IPS DF 19.7 (cell line): ENCODE measurements at places on chromosomes 5 and 9.

DNA sequence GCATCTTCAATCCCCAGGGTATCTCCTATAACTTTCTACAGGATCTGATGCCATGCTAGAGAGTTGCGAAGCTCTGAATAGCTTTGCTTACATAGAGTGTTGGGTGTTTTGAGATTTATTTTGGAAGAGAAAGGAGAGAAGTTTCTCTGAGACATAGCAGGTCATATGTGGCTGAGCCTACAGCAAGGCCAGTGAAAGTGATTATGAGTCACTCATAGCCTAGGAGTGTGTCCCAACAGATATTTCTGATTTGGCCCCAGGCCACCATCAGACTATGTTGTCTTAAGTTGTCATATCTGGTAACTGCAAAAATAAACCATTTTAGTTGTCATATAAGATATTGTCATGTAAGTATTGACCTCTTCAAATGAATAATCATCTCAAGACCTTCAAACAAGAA lies 132.0 kb upstream of the RAI14 start:
- DNase-seq = no peak

- DNase-seq = no peak
Measured at GRCh38 chr9:99881769-99882168, 24.7 kb upstream of the STX17 start.

DNA sequence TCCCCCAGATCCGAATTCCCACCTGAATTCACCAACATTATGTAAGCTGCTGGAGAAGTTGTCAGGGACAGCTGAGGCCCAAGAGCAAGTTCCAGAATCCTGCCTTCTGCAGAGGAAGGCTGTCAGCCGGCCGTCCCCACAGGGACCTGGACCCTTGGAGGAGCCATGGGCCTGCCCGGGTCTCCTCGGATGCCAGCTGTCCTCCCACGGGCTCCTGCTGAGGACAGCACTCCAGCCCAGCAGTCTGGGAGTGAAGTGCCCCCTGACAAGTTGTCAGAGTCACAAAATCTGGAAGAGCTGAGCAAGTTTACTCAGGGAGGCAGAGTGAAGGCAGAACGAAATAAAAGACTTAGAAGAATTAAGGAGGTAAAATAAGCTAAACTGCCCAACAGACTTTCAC lies 192.5 kb upstream of the DAPK1 start:
- no peak for DNase-seq

DNA sequence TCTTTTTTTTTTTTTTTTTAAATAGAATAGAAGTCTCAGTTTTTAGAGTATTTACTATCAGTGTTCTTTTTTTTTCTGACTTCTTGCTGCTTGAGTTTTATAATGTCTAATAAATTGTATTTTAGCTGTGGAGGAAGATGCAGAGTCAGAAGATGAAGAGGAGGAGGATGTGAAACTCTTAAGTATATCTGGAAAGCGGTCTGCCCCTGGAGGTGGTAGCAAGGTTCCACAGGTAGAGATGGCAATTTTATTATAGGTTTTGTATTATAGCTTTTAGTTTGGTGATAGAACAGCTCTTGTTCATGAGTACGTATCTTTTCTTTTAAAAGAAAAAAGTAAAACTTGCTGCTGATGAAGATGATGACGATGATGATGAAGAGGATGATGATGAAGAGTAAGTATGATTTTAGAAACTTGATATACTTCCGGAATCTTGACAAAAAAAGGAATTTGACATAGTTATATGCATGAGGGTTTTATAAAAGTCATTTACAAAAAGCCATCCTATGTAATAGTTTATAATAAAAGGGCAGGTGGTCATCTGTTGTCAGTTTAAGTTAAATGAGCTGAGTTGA lies 5.0 kb downstream of the NPM1 start:
- DNase-seq = no peak

DNA sequence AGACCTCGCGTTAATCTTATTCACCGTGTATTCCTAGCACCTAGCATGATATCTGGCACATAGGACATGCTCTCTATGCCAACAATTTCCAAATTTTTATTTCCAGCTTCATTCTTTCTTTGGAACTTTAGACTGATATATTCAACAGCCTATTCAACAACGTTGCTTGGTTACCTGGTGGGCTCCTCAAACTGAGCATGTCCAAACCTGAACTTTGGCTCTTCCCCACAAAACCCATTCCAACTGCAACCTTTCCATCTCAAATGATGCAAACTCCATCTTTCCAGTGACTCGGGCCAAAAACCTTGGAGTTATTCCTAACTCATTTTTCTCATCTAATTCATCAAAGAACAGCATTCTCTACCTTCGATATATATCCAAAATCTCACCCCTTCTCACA lies 525.2 kb downstream of the AGTPBP1 start:
- no peak for DNase-seq

DNA sequence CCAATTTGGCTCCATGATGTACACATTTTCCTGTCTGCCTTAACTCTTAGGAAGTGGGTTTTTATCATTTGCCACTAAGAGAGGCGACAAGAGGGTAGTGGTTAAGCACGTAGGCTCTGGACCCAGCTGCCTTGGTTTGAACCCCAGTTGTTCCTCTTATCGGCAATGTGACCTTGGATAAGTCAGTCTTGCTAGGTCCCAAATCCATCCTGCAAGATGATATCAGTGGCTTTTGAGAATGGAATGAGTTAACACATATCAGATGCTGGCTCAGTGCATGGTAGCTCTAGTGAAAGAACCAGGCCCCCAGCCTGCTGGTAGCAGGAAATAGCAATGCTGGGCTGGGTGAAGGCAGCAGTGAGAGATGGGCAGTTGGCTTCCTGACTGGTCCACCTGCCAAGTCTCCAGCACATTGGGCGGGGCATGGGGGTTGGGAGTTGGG lies 72.5 kb downstream of the STK10 start:
- no peak for DNase-seq

- DNase-seq = no peak
Measured at GRCh38 chr5:139954462-139954861, 88.6 kb downstream of the NRG2 start.

DNA sequence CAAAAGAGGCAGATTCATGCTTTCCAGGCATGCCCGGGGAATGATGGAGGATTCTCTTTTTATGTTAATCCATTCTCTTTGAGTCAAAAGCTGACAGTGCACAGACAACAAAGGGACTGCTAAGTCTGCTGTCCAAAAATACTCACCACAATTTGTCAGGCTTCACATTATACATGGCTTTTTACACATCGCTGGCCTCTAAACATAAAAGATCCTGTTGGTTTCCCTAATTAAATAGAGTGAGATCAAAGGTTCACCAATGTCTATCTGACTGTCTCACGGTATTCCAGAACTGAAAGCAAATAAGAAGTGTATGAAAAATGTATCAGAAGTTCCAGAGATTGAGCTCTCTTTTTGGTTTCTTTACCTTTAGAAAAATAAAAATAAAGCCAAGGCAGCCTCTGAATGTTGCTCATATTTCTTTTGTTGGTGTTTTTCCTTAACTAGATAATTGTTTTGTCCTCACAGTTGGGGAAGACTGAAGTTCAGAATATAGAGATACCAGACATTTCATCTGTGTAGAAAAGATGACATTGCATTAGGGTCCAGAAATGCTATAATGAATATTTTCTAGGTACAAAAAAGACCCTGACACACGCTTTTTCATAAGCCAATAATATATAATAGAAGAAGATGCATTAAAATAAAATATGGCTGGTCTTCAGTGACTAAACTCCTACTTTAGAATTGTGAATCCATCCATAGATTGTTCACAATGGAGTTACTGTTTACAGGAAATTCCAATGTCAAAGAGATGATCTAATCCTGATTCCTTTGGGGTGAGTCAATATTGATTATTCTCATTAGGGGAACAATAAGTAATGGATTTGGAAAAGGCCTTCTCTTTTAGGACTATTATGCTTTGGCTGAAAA lies 688.2 kb upstream of the CDH6 start:
- DNase-seq = no peak

DNA sequence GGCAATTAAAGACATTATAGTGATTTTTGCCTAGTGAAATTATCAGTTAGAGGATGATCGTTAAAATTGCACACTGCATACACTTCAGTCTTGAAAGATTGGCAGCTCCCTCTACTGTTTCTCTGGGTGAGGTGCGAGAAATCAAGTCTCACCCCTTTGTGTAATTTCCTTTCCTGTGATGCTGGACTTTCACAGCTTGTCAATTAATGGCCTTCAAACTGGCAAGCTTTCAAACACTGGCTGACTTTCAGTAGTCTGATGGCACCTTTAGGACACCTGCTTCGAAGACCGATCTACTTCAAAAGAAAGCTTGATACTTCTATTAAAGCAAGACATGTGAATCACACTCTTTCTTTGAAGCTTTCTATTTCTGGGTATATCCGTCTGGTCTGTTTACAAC lies 706.7 kb upstream of the PTPRD start:
- peak; percentile 9 for DNase-seq

DNA sequence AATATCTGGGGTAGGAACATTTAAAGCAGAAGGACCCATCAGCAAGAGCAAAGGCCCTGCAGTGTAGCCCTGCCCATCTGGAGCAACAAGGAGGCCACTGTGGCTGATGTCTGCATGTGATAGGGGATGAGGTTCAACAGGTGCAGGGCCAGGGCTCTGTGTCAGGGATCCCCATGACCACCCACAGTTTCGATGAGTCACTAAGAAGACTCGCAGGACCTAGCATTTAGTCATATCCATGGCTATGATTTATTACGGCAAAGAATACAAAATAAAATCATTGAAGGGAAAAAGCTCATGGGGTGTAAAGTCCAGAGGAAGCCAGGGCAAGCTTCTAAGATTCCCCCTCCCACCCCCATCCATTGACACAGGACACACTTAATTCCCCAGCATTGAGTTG lies 188.6 kb downstream of the ADGRV1 start:
- DNase-seq = no peak

DNA sequence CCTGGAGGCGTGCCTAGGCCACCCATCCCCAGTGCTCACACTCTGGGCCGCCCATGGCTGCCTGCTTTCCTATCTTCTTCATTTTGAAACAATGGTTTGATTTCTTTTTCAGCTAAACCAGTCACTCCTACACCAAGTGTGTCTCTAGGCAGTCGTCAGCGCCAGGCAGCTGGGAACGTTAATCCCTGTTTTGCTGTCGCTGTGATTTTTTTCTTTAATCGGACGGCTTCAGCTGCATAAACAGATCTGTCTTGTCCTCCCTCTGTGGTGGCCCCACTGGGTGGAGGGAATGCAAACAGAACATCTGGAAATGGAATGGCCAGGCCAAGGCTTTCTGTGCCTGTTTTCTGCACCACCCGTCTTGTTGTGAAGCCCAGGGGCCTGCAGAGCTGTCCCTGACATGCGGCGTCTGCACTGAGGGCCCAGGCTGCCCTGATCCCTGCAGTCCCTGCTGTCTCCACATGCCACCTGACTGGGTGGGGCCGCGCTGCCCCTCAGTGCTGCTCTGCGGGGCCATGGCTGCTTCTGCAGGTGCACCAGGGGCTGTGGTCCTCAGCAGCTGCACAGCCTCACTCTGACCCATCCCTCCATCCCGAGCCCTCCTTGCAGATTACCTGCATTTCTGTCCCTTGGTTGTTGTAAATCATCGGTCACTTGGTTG lies 51.5 kb downstream of the WNK2 start:
- no peak for DNase-seq

DNA sequence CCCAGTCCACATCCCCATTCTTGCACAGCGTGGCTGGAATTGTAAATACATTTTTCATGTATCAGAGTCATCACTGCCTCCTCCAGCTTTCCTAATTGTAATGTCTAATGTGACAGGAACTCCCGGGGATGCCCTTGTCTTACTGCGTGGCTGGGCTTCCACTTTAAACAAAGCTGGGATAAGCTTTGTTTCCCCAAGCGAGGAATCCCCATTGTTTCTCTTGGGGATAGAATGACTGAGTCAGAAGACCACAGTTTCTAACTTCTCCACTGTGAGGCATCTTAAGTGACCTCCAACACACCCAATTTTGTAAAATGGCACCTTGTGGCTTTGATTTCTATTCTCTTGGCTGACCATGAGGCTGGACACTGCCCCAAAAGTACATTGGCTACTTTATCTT lies 22.4 kb downstream of the ARPC5L start:
- no peak for DNase-seq

GRCh38 chr5:58381566-58381965 lies 78.3 kb downstream of the PLK2 start:
- no peak for DNase-seq

GRCh38 chr9:84691634-84692033 lies 22.1 kb downstream of the NTRK2 start:
- no peak for DNase-seq

DNA sequence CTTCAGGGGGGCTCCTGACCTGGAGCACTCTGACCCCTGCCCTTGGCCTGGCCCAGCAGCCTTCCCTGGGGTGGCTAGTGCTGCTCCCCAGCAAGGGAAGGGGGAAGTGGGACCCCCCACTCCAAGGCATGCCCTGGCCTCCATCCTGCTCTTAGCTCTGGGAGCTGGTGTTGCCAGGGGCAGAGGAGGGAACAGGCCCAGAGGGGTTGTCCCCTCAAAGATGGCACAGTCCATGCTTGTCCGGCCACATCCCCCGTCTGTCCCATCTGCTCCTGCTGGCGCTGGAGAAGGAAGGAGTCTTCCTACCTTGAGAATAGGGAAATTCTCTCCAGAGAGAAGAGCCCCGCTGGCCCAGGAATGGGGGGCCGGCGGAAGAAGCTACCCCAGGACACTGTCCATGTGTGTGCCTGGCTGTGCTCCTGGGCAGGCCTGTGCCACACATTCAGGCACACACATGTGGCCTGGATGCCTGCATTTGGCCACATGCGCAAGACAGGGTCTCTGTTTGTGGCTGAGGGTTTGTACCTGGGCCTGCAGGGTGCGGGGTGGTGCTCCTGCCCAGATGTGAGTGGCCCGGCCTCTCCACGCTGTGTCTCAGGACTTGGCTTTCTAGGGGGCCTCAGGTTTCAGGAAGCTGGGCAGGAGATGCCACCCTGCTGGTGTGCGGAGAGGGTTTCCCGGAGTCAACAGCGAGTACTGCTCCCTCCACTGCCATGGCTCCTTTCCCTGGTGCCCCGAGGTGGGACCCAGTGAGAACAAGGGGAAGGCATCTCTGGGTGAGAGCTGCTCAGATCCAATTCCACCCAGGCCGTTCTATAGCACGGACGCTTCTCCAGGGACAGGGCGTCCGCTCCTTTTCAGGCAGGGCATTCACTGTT lies 247.1 kb downstream of the PBX3 start:
- DNase-seq = no peak

DNA sequence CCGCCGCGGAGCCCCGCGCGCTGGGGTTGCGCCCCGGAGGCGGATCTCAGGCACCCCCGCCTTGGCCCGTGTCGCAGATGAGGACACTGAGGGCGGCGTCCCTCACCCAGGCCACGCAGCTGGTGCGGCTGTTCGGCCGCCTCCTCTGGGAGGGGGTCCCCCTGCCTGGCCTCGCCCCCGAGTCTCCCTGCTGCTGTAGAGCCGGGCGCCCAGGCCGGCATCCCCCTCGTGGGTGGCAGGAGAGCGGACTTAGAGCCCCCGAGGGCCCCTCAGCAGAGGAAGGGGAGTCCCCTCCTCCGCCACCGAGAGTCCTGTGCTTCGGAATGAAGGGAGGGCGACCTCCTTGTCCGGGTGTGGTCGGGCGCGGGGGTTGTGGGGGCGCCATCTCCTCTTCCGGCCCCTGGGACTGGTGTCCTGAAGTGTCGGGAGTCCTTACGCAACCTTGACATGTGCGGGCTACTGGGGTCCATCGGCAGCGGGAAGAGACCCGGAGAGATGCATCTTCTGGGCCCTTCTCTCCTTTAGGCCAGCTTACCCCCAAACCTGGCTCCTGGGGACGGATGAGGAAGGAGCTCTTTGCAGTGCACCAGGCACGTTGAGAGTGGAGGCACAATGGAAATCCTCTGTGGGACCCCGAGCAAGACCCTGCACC lies 11.7 kb upstream of the EXOSC2 start:
- no peak for DNase-seq
